Stimulated activated CD4-positive, alpha-beta T cell treated with anti-CD3 and anti-CD28 coated beads, Interleukin-15, amount 100 ng/mL, for 48 hours (primary cell): ENCODE measurements at places on chromosomes 4 and X.

DNA sequence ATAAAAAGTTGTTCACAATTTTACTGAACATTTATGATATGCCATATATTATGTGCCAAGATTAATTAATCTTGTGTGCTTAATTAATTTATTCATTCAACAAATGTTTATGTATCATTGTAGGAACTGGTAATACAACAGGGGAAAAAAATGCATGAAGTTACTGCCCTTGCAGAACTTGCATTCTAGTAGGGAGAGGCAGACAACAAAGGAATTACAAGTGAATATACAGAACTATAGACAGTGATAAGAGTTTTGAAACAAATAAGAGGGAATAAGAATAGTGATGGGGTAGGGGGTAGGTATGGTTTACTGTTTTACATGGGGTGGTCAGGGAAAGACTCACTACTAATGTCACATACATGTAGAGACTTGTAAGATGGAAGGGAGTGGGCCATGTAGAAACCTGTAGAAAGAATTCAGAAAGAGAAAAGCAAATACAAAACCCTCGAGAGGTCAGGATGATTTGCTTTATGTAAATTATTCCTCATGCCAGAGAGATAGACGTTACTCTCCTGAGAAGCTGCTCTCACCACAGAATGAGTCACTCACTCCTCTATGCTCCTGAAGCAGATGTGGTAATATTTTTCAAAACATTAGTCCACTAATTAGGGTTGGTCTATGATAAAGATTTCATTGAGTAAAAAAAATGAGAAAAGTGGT lies 855.0 kb upstream of the GRID2 start:
- no peak for DNase-seq

DNA sequence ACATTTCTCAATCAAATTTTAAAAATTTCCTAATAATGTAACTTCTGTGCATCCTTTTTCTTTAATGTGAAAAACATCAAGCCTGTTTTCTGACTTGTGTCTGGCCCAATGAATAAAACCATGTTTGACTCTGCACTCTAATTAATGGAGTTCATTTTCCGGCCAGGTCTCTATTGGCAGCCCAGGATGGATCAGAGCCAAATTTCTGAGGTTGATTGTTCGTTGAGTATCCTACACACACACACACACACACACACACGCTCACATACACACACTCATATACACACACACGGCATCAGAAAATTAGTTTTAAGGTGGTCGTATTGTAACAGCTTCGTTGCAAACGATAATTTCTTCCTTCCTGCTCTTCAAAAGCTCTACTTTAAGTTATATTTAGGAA lies 28.9 kb upstream of the TLL1 start:
- no peak for DNase-seq

- no peak for DNase-seq
These were observed 16.5 kb upstream of the ALB start for GRCh38 chr4:73387552-73387951.

- DNase-seq = no peak
These were observed 125.3 kb downstream of the COL4A6 start for GRCh38 chrX:108312957-108313356.

GRCh38 chr4:153553819-153554170 lies 87.6 kb downstream of the TMEM131L start:
- no peak for DNase-seq

- DNase-seq = no peak
These were observed 339.7 kb upstream of the VCX start for GRCh38 chrX:7503251-7503650.

- no peak for DNase-seq
These were observed 257.0 kb upstream of the LDB2 start for GRCh38 chr4:17155486-17155885.

- DNase-seq = no peak
These were observed 83.7 kb downstream of the FAT4 start for GRCh38 chr4:125398263-125399002.

DNA sequence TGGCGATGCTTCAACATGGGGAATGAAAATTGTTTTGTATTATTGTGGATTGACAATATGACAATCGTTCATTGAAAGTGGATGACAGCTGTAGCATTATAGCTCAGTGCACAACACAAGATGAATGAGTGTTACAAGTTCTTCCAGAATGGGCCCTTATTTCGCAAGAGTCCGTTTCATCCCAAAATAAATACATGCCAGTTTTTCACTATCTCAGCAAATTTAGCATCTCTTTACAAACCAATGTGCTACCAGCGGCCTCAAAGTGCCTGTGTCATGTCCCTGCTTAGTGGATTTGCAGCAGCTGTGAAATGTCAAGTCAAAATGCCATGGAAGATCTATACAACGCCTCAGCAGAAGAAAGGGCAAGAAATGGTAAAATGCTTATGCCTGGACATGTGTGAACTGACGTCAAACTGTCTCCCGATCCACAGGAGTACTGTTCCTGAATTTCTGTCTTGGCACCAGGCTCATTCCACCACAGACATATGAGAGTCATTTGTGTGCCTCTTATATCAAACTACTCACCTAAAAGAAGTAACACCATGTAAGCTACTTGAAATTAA lies 109.6 kb downstream of the MAML3 start:
- DNase-seq = no peak

GRCh38 chr4:7863911-7864681 lies 75.6 kb downstream of the AFAP1 start:
- DNase-seq = no peak

- no peak for DNase-seq
These were observed 30.7 kb upstream of the SMARCA5 start for GRCh38 chr4:143482840-143483239.

- no peak for DNase-seq
These were observed 263.4 kb downstream of the GLUD2 start for GRCh38 chrX:121310820-121311219.

DNA sequence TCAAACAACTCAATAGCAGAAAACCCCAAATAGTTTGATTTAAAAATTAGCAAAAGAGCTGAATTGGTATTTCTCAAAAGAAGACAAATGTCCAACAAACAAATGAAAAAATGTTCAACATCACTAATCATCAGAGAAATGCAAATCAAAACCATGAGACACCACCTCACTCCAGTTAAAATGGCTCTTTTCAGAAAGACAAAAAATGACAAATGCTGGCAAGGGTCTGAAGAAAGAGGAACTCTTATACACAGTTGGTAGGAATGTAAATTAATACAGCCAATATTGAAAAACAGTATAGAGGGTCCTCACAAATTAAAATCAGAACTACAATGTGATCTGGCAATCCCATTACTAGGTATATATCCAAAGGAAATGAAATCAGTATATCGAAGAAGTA lies 70.4 kb downstream of the FBXL5 start:
- DNase-seq = no peak

- DNase-seq = no peak
These were observed 176.7 kb downstream of the NPFFR2 start for GRCh38 chr4:72208421-72209075.
